ENCODE measurements at places on chromosomes 3 and 15.

DNA sequence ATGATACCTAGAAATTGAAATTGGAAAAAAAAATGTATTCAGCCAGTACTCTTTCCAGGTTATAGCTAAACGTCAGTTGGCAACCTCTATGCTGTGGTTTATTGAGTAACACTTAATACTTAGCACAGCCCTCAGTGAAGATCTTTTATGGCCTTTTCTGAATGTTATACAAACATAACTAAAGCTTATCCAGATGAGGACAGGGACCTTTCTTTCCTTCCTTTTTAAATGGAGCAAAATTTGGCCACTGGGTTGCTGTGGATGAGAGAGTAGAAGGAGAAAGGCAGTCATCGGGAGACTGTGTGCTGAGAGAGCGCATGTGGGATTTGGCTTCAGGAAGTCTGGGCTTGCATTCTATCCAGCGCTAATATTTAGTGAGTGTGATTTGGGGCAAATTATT is 36.1 kb downstream of the IGF1R start:
- no peak for DNase-seq

- DNase-seq, result no peak
Measured at GRCh38 chr3:108011616-108012015, 79.2 kb downstream of the CD47 start.

DNA sequence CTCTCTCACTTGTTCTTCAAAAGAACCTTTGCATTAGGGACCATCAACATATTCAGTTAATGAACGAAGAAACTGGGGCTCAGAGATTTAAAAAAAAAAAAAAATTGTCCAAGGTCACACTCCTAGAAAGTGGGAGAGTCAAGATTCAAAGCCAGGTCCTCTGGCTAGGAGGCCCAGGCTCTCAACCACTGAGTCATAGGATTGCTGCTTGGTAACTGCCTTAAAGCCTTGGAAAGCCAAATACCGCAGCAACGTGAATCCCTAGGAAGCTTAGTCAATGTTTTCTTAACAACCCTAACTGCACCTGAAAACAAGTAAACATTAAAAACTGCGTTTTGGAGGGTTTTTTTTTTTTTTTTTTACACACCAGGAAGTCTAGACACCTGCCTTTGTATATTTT is 156.8 kb downstream of the WNT5A start:
- DNase-seq, result no peak

- no peak for DNase-seq
Measured at GRCh38 chr3:38829404-38829803, 13.4 kb upstream of the SCN10A start.

- no peak for DNase-seq
Measured at GRCh38 chr3:12409684-12410596, 74.3 kb upstream of the TSEN2 start.

DNA sequence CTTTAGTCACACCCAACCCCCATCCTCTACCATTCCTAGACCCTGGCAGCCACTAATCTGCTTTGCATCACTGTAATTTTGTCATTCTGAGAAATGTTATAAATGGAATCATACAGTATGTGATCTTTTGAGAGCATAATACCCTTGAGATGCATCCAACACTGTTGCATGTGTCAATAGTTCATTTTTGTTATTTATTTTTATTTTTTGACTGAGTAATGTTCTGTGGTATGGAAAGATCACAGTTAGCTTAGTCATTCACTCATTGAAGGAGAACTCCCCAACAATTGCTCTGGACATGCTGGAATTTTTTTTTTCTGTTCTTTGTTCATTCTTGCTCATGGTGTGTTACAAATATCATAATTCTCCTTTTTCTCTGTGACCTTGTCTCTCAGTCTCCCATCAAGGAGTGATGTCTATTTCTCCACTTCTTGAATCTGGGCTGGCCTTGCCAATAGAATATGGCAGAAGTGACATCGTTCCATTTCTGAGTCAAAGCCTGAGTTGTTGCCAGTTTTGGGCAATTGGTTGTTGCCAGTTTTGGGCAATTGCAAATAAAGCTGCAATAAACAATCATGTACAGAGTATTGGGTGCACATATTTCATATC is 6.8 kb upstream of the ADPGK start:
- DNase-seq, result no peak

DNA sequence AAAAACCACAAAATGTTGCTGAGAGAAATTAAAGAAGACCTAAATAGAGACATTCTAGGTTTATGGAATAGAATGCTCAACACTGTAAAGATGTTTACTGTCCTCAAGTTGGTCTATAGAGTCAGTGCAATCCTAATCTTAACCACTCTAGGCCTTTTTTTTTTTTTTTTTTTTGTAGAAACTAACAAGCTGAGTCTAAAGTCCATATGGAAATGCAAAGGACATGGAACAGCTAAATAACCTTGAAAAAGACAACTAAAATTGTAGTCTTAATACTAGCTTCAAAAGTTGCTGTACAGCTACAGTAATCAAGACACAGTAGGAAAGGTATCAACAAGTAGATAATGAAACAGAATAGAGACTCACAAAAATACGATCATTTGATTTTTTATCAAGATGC is 32.9 kb downstream of the CDV3 start:
- DNase-seq, result no peak

DNA sequence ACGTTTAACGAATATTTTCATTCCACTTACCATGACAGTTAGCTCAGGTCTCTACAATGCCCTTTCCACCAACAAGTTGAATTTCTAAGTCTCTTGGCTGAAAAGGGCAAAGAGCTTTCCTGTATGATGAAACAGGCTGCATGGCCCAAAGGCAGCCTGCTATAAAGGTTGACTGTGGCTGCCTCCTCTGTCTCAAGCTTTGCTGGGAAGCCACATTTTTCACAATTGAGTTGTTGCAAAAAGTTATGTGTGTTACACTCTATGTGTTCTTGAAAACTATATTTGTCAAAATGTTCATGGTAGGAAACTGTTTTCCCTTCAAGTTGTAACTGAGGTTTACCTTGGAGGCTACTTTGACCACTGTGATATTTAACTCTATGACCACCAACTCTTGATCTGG is 49.5 kb downstream of the DZIP1L start:
- DNase-seq, result no peak

DNA sequence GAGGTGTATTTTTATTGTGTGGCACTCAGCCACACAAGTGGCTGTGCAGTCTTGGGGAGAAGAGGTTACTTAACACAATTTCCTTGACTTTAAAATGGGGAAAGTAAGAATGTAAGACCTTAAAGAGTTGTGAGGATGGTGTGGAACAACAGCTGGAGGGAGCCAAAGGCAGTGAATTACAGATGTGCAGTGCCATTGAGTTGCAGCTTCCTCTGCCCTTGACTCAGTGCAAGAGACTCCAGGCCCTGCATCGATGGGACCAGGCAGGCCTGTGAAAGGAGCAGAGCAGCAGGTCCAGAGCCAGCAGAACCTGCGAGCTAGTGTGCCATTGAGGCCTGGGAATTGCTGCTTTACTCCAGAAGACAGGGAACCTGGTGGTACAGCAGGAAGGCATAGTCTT is 27.2 kb downstream of the EEFSEC start:
- DNase-seq, result no peak

DNA sequence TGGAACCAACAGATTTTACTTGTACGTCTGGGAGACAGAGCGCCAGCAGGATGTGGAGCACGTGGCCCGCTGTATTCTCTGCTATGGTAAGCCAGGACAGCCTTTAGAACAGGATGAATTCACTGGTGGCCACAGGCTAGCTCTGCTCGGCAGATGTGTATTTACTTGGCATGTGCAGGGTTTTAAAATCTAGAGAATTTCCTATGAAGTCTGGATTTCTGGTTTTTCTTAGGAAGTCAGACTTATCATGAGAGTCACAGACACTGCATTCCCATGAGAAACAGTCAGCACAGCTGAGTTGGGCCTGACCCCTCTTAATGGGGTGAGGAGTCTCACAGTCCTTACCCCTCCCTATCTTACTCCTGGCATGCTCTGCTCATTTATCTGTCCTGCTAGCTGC is 84.6 kb upstream of the COL6A5 start:
- DNase-seq, result no peak

DNA sequence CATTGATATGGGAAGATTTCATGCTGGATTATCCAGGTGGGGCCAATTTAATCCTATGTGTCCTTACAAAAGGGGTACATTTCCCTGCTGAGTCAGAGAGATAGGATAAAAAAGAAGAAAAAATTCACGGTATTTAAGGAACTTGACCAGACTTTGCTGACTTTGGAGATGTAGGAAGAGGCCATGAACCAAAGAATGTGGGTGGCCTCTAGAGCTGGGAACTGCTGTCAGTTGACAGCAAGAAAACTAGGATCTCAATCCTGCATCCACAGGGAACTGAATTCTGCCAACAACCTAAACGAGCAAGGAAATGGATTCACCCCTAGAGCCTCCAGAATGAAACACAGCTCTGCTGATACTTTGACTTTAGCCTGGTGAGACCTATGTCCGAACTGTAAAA is 148.1 kb upstream of the SLC24A5 start:
- no peak for DNase-seq

GRCh38 chr15:31200735-31201151 is 99.2 kb upstream of the TRPM1 start:
- peak; percentile 78 for DNase-seq

DNA sequence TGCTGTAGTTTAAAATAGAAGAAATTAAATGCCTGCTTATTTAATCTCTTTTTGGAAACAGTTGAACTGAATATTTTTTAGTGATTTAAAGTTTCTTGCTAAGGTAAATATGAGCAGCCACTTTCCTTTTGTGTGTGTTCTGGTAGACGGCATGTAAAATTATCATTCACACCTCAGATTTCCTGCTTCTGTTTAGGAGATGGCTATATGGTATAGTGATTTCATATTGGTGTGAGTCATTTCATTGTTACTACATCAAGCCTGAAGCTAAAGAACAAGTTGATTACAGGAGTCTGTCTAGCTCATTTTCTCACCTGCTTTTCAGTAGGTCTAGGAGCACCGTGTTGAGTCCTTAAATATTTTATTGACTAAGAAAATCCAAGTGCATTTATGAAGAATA is 2.2 kb downstream of the LRCH3 start:
- DNase-seq, result no peak

- peak; percentile 28 for DNase-seq
Measured at GRCh38 chr15:36358094-36358493, 221.3 kb upstream of the CDIN1 start.

DNA sequence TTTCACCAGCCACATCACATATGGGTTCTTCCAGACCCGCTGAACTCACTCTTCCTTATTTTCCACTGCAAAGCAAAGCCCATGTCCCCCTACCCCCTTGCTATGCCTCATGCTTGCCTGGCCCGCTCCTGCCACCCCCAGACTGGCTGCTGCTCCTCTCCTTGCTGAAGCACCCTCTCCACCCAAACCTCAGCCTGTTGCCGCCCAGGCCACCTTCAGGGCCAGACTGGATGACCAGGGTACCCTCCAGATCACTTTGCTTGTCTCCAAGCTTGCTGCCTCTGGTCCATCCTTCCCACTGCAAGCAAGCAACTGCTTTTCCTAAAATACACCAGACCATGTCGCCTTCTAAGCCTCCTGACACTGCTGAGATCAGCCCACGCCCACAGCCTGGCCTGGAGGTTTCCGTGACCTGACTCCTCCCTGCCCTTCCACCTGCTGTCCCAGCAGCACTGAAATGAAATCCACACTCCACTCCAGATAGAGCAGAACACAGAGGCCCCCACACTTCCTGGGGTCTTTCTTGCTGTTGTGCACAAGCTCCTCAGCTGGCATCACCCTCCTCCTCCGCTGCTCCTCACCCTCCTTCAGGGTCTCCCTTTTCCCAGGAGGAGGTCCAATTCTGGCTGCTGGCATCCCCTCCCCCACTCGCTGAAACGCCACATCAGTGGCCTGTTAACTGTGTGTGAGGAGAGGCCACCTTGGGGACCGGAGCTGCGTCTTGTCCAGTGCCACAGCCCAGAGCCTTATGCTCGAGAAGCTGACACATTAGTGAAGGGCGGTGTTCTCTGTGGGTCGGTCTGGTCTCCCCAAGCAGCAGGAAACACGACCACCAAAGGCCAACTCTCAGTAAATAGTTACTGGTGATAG is 99.1 kb downstream of the ADCY5 start:
- DNase-seq, result no peak

DNA sequence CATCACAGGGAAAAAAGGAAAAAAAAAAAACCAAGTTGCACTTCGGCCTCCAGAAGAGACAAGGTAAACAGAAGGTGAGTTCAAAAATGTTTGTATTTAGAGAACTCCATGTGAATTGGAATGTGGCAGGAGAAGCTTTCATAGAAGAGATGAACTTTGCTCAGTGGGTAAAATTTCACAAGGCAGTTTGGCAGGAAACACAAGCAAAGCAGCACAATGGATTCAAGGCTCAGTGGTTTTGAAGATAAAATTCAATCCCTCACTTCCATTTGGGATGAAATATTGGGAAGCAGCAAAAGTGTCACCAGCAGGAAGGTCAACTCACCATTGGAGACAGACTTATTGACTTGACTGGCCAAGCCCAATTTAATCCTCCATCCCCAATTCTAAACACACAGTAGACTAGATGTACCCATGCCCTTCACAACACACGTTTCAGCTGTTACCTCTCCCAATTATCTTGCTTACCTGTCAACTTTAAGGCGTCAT is 256.7 kb upstream of the ICE2 start:
- DNase-seq, result no peak

- no peak for DNase-seq
Measured at GRCh38 chr3:119620899-119621298, 23.2 kb downstream of the PLA1A start.

GRCh38 chr15:92153620-92154019 is 240.1 kb upstream of the ST8SIA2 start:
- no peak for DNase-seq

GRCh38 chr3:30141178-30141581 is 465.2 kb upstream of the TGFBR2 start:
- no peak for DNase-seq

GRCh38 chr3:151686257-151686656 is 47.5 kb upstream of the AADACL2 start:
- DNase-seq, result no peak

GRCh38 chr3:129663045-129663446 is 56.6 kb upstream of the PLXND1 start:
- DNase-seq, result no peak

DNA sequence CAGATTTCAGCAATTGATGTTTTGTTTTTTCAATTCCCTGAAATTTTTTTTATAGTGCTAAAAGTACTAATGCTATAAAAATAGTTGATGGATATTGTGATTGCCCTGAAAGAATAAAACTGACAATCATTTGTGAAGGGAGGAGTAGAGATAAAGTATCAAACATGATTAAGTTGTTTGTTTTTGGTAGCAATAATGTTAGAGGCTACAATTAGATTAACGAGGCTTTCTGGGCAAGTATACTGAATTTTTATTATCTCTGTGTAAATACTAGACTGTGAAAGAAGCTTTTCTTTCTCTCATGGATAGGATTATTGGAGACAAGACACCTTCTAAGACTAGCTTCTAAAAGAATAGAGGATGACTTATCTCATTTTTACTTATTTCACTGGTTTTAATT is 15.6 kb downstream of the NR1D2 start:
- no peak for DNase-seq
